AG04450 (cell line): ENCODE measurements at places on chromosomes 2 and 18.
A peak's percentile ranks its signal among the peaks of the same experiment; 100 is the strongest.

DNA sequence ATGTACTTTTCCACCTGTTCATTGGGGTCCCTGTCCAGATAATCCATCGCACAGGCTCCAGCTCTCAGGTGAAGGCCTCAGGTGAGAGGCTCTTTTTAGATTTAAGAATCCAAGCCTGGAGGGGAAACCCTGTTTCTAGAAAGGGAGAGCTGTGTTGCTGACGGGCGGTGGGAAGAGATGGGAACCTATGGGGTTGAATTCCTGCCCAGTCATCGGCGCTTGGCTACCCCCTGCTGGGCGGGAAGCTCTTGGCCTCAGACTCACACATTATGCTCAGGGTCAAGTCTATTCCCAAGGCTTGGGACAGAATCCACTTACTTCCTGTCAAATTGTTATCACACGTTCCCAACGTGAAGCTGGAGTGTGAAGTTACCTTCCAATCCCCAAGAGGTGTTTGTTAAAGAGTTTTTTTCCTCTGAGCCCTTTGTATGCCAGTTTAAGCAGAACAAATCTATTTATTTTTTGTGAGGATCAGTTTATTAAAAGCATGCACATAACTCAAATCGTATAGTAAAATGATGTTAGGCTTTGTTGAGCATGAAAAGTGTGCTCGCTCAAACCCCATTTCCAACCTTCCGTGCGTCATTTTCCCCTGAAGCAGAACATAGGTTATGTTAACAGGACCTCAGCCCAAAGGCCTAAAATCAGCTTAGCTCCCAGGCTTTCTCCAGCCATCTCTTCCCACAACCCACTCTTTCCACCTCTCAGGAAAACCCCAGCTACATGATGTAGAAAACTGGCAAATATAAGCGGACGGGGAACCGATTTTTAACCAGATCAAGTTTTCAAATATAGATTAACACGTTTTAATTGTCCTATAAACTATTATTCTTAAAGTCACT lies 181.7 kb upstream of the ETAA1 start:
- DNase-seq, result peak; percentile 77

GRCh38 chr2:101900375-101900774 lies 91.4 kb upstream of the IL1R2 start:
- DNase-seq, result no peak

DNA sequence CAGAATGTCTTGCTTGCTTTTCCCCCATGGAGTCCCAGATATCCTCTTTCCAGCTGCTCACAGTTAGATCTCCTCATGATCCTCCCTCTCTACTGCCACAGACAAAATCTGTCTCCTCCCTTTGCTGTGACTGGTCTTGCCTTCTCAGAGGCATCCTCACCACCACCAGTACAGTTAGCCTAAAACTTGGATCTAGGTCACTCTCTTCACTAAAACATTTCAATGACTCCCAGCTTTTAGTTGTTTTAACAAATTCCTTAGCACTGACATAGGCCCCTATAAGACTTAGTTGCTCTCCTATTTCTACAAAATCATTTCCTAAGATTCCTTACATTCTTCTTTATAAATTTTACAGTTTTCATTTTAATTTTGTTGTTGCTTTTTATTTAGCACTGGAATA lies 734.2 kb upstream of the CHAC2 start:
- DNase-seq, result peak; percentile 42

DNA sequence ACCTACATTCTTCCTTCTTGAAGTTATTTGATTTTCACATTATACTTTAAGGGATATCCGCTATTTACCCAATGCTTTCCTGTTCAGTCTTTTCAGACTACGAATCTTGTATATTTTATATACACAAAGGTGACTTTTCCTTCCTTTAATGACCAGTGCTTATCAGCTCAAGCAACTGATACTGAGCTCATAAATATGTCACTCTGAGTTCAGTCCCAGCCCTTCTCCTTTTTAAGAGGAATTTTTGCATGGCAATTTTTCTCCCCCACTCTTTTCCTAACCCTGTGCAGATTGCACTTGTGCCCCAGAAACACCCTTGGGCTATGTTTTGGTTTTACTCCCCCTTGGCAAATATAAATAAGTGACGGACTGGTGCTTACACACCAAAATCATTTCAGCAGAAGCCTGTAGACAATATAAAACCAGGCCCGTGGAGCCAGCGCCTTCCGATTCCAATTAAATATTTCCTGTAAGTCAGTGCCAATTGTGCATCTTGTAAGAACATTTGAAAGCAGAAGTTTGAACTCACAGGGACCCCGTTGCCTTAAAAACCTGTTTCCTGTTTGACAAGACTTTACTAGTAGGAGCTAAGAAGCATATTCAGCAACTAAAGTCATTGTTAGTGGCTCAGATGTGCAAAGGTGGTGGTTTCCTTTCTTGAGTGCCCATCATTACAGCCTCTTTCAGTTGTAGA lies 66.3 kb upstream of the GATA6 start:
- DNase-seq, result no peak

GRCh38 chr18:80225685-80226084 lies 21.6 kb downstream of the PARD6G start:
- DNase-seq, result no peak

- no peak for DNase-seq
Measured at GRCh38 chr2:126208266-126208665, 447.7 kb upstream of the GYPC start.

GRCh38 chr2:43019025-43019367 lies 207.4 kb downstream of the ZFP36L2 start:
- no peak for DNase-seq

DNA sequence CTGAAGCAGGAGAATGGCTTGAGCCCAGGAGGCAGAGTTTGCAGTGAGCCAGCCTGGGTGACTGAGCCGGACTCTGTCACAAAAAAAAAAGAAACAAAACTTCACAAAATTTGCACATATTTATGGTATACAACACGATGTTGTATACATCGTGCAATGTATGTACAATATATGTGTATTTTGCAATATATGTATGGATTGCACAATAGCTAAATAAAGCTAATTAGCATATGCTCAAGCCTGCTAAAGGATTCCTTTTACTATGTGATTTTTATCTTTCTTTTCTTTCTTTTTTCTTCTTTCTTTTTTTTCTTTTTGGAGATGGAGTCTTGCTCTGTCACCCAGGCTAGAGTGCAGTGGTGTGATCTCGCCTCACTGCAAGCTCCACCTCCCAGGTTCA lies 368.0 kb upstream of the FAM98A start:
- DNase-seq, result no peak

- no peak for DNase-seq
Measured at GRCh38 chr18:70848329-70848728, 559.5 kb downstream of the SOCS6 start.

- DNase-seq, result no peak
Measured at GRCh38 chr2:226020176-226020575, 620.7 kb downstream of the NYAP2 start.

GRCh38 chr2:119126650-119127049 lies 31.9 kb downstream of the C1QL2 start:
- DNase-seq, result no peak

DNA sequence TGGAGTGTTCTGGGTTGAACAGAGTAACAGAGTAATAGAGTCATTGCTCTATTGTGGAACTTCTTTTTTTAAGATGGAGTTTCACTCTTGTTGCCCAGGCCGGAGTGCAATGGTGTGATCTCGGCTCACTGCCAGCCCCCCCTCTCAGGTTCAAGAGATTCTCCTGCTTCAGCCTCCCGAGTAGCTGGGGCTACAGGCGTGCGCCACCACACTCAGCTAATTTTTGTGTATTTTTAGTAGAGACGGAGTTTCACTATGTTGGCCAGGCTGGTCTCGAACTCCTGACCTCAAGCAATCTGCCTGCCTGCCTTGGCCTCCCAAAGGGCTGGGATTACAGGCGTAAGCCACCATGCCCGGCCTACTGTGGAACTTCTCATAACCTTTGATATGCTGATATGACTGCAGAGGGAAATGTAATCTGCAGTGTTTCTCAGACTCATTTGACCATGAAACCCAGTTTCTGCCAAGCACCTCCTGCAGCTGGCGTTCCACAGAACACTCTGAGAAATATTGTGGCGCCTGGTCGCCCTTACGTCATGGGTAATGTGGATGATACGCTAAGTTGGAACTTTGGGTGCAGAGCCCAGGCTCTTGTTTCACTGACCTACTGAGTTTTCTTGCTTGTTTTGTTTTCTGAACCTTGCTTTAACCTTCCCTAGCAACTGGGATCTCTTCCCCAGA lies 213.8 kb downstream of the BCL2 start:
- DNase-seq, result no peak

DNA sequence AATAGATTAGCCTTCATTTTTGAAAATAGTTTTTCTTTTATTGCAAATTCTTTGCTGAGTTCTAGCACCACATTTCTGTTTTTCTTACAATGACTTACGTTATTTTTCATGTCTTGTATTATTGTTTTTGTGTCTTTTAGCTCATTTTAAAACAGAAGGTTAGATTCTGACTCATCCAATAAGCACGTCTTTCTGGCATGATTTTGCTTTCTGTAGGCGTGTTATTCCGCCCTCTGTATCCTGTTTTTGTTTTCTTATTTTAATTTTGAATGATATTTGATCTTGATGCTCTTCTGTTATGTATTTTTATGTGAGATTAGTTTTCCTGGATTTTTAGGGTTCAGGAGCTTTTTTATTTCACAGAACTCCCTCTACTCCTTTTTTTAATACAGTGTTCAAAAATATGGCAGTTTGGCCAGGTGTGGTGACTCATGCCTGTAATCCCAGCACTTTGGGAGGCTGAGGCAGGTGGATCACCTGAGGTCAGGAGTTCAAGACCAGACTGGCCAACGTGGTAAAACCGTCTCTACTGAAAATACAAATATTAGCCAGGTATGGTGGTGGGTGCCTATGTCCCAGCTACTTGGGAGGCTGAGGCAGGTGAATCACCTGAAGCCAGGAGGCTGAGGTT lies 145.0 kb downstream of the CLIP4 start:
- no peak for DNase-seq

DNA sequence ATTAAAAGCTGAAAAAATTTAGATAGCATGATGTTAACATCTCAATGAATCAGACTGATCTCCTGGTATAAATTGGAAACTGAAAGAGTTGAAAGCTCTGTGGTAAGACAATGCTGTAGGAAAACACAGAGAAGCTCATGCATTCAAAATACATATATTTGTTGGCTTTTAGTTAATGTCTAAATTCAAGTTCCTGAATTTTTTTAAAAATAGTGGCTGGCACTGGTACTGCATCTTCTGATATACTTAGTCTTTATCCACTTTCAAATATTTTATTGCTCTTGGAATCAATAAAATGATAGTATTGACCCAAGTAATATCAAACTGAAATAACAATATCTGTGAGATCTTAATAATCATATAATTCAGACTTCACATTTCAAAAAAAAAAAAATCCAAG lies 151.4 kb upstream of the FIGN start:
- no peak for DNase-seq

DNA sequence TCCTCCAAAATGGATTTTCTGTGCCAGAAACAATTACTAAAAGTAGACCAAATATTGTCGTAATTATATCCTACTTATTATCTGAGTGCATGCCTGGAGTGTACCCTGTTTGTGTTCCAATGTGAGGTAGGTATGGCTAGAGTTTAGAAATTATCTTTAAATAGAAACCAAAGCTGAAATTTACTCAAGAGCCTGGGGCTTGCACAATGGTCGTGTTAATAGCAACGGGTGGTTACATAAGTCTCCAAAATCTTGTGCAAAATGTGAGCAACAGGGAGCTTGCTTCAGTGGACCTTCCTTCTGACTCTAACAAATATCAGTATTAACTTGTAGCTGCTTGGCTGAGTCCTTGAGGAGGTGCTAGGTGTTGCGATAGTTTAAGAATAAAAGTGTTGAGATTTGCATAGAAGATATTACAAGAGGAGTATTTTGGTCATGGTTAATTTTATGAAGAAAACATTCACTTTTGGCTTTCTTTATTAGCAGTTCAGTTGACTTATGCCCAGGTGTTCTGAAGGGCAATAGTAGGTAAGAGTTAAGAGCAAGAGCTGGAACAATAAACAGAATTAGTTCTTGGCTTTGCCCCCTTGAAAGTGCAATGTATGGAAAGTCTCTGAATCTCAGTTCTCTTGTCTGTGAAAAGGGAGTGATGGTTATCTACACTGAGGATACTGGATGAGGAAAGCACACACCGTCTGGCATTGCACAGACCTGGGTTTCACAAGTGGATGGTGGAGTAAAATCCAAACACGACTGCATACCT lies 4.6 kb downstream of the CXCR4 start:
- DNase-seq, result no peak

DNA sequence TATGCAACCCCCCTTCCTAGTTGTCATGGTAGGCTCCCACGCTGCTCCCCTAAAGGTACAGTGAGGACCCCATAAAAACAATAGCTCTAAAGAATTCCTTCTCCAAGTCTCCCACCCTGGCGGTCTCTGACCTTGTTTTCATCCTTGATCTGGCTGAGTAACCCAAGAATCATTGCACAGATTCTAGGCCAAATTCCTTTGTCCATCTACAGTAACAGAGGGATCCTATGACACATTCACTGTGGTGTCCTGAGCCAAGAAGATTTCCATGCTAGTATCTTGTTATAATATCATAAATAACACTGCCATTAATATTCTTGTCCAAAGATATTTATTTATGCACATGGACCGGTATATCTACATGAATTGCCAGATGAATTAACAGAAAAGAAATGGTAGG lies 240.2 kb downstream of the CYP26B1 start:
- DNase-seq, result no peak

- no peak for DNase-seq
Measured at GRCh38 chr18:59927246-59927825, 27.5 kb downstream of the PMAIP1 start.

- no peak for DNase-seq
Measured at GRCh38 chr2:216679658-216680024, 15.7 kb downstream of the IGFBP5 start.

DNA sequence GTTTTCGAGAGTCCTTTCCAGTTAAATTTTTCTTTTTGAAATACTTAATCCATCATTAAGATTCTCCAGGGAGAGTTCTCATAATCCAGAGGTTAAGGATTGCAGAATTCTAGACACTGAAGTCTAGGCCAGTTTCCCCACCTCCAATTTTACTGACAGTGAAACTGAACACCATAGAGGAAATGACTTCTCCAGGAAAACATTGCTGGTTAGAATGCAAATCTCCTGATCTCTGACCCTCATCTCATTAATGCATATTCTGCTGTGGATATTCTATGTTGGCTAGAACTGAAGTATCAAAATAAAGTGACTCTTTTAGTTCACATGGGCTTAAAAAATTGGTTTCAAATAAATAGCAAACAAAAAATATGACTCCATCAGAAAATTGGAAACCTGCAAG lies 105.8 kb upstream of the UGP2 start:
- DNase-seq, result no peak

DNA sequence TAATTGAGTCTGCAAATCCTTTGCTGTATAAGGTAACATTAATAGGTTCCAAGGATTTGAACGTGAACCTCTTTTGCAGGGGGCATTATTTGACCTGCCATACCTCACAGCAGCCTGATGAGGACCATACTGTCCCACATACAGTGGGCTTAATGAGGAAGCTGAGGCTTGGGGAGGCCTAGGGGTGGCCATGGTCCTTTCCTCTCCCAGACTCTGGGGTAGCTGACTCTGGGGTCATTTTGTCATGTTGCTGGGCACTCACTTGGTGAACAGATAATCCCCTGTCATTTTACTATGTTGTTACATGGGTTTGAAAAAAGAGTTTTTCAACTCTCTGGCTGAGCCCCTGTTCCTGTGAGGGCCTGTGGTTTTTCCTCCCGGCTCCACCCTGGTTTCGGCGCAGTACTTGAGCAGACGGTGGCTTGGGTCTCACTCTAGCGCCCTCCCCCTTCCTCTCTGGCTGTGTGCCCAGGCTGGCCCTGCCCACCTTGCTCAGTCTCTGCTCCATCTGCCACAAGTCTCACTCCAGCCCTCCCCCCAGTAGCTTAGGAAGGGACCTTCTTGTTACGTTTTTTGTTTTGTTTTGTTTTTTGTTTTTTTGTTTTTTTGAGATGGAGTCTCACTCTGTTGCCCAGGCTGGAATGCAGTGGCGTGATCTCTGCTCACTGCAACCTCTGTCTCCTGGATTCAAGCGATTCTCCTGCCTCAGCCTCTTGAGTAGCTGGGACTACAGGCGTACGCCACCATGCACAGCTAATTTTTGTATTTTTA lies 21.0 kb downstream of the INPP4A start:
- DNase-seq, result no peak
